ENCODE measurements at places on chromosomes 6 and 20. TPM values are rescaled to one million over a fixed set of nuclear protein-coding genes. Genes with fewer than 3 reads are reported as not detected.

Gene OXT
- not detected for total RNA-seq

Gene FLRT3
- 1.3 TPM for total RNA-seq

Gene LINC00237
- total RNA-seq, result not detected

- no peaks in the 10 kb centered on the region for H3K36me3 ChIP-seq
- H3K4me3 ChIP-seq, result no peak overlapping the region
- H3K4me1 ChIP-seq, result no peaks in the 10 kb centered on the region
- peaks cover 30% of the 10 kb centered on the region for H3K27me3 ChIP-seq
- no peak overlapping the region for H3K27ac ChIP-seq
Measured at GRCh38 chr6:135192256-135193174, 11.4 kb downstream of the MYB start.

DNA sequence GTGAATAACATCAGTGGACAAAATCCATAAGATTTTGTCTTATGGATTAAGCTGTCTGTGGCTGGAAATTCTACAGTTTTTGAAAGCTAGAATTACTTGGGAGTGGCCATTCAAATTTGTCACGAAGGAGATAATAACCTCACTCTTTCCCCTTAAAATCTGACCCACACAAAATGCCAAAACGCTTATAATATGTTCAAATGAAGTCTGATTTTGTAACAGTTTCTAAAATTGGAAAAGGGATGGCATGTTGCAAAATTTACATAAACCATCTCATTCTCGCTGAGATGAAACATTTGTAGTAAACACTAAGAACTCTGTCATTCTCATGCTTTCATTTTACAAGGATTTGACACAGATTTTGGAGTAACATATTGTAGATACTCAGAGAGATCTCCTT lies 112.7 kb downstream of the GJA1 start:
- no peak overlapping the region for H3K27ac ChIP-seq
- DNase-seq, result no peak
- no peak overlapping the region for H3K4me3 ChIP-seq
- no peaks in the 10 kb centered on the region for H3K36me3 ChIP-seq
- H3K4me1 ChIP-seq, result peaks cover 5% of the 10 kb centered on the region
- no peaks in the 10 kb centered on the region for H3K27me3 ChIP-seq

GRCh38 chr20:50712771-50713656 lies 18.4 kb upstream of the PARD6B start:
- H3K27ac ChIP-seq, result no peak overlapping the region
- no peak for DNase-seq
- H3K4me3 ChIP-seq, result no peak overlapping the region
- no peaks in the 10 kb centered on the region for H3K27me3 ChIP-seq

DNA sequence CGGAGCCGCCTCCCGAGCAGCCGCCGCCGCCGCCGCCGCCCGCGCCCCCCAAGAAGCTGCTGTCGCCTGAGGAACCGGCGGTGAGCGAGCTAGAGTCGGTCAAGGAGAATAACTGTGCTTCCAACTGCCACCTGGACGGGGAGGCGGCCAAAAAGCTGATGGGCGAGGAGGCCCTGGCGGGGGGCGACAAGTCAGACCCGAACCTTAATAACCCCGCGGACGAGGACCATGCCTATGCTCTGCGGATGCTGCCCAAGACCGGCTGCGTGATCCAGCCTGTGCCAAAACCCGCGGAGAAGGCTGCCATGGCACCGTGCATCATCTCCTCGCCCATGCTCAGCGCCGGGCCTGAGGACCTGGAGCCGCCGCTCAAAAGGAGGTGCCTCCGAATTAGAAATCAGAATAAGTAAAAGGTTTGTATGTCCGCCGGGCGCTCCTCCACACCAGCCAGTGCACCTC lies 145.2 kb downstream of the SOBP start:
- no peak overlapping the region for H3K27ac ChIP-seq
- H3K36me3 ChIP-seq, result peaks cover 7% of the 10 kb centered on the region
- peak overlapping the region; percentile 51 for H3K4me3 ChIP-seq
- H3K27me3 ChIP-seq, result peaks cover 12% of the 10 kb centered on the region
- DNase-seq, result no peak
- H3K4me1 ChIP-seq, result peaks cover 23% of the 10 kb centered on the region
